ENCODE measurements at places on chromosomes 1 and 21. TPM values are rescaled to one million over a fixed set of nuclear protein-coding genes. Genes with fewer than 3 reads are reported as not detected.

DNA sequence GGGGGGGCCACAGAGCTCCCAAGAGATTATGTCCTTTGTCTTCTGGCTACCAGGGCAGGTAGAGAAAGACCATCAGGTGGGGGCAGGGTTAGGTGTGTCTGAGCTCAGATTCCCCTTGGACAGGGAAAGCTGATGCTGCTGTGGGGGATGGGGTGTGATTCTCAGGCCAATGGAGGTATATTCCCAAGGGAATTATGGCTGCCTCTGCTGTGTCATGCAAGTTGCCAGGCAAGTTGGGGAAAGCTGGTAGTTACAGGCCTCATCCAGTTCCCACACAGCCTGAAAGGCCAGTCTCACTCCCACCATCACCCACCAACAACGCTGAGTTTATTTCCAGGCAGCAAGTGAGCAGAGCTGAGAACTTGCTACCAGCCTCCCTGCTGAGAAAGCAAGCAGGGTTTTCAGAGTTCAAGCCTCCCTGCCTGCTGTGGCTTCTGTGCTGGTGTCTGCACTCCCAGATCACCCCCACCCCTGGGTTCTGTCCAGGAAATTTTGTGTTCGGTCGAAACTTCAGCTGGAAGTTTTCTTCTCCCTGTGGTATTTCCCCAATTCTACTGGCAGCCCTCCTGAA, 21.3 kb downstream of the IFI16 start:
- DNase-seq: no peak

GRCh38 chr1:109983380-109984189, 980 bp upstream of the AHCYL1 start:
- DNase-seq: no peak

KRTAP12-2 gene
- total RNA-seq: not detected

DNA sequence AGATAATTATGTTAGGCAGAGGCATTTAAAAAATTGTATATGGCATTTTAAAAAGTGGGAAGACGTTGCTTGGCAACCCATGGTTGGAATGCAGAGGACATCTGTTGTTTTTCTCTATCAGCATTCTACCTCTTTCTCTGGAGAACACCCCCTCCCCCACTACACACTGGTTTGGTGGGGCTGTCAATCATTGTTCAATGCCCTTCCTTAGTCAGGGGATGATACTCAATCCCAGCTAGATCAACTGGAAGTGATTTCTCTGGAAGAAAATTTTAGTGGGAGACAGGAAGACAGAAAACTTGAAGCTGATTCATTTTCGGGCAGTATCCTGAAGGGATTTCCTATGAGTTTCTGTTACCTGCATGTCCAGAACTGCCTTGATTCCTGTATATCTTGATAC, 35.7 kb upstream of the CAP1 start:
- no peak for DNase-seq

GRCh38 chr1:56387071-56387740, 192.2 kb downstream of the PLPP3 start:
- no peak for DNase-seq

DNA sequence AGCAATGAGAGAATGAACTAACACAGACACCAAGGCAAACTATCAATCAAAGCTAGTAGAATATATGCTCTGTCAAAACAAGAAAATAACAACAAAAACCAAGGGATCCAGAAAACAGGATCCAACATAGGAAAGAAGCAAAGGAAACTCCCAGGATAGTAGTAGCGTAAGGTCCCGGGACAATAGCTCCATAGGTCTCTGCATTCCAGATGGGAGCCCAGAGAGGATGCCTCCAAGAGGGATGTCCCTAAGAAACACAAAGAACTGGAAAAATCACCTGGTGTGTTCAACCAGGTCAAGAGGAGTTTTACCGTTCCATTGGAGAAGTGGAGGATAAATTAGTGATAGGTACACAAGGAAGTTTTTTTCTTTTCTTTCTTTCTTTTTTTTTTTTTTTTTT, 5.7 kb upstream of the FAM43B start:
- DNase-seq: no peak

DNA sequence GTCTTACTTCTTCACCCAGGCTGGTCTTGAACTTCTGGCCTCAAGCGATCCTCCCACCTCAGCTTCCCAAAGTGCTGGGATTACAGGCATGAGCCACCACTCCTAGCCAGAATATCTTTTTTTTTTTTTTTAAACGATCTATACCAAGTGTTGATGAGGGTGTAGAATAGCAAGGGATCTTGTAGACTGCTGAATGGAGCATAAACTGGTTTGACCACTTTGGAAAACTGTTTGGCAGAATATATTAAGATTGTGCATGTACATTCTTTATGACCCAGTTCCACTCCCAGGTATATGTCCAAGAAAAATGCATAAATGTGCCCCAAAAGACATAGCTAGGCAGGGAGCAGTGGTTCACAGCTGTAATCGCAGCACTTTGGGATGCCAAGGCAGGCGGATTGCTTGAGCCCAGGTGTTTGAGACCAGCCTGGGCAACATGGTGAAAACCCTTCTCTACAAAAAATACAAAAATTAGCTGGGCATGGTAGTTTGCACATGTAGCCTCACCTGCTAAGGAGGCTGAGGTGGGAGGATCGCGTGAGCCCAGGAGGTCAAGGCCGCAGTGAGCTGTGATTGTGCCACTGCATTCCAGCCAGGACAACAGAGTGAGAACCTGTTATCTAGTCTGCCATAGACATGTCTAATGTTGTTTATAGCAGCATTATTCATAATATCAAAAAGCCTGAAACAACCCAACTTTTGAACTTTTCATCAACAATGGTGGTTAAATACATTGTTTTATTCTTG, 184.0 kb downstream of the VPS13D start:
- DNase-seq: no peak

DNA sequence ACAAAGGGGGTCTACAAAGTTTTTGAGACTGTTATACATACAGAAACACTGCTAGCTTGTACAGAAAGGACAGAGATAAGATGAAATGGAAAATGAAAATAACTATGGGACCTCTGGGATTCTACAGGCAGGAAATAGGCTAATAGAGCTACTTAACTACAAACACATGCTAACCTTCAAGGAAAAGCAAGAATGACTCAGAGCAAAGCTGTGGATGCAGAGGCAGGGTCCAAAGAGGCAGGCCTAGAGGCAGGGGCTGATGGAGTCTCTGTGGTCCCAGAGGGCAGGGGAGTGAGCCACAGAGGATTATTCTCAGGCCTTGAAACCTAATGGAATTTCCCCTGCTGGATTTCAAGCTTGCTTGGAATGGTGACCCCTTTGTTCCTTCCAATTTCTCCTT, 18.7 kb upstream of the GOLT1A start:
- no peak for DNase-seq

DNA sequence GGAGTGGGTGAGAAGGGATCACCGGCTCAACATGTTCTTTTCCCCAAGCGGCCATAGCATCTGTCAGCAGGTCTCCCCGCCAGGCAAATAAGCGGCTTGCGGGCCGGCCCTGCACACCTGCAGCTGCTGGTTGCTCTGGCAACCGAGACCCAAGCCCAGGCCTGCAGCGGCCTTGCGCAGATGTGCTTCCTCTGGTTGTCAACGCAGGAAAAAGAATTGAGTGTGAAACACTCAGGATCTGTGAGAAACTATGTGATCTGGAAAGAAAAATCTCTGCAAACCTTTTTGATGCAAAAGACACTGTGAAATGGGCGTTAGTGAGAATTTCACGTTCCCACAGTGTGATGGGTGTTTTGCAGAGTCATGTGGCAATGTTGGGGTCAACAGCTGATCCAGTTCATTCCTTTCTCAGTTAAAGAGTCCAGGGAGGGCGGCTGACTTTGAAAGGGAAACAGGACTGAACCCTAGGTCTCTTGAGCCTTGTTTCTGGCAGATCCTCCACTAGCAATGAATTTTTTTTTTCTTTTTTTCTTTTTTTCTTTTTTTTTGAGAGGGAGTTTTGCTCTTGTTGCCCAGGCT, 28.4 kb downstream of the TOMM20 start:
- DNase-seq: no peak

CDA gene
- not detected for total RNA-seq

DNA sequence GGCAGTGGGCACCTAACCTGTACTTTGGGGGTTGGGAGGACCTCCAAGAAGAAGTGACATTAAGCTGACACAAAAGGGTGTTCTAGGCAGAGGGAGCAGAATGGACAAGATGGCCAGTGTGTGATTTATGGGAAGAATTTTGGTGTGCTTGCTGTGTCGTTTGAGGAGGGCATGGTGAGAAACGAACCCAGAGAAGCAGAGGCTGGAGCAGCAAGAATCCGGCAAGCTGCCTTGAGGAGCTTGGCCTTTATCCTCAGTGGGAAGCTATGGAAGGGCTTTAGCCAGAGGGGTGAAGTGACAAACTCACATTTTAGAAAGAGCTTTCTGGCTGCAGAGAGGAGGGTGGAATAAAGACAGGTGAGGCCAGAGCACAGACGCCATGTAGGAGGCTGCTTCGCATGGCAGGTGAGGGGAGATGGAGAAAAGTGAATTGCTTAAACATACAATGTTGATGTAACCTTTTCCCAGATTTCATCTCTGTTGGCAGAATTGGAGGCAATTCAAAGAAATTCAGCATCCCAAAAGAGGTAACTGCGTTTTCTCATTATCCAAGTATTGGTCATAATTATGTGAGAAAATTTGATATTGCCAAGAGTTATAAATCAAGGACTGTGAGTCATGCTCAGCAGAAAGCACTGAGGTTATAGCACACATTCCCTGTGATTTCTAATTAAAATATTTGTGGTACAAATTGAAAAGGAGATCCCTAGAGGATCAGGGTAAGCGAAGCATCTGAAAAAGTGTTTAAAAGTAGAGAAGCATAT, 26.5 kb downstream of the TRIM45 start:
- no peak for DNase-seq

- no peak for DNase-seq
These were observed 9.3 kb downstream of the PABPC4 start for GRCh38 chr1:39567302-39567701.

GRCh38 chr1:16145030-16145661, 10.7 kb downstream of the EPHA2 start:
- no peak for DNase-seq

- no peak for DNase-seq
These were observed 14.1 kb downstream of the WDR47 start for GRCh38 chr1:109027841-109028240.

FHL3 gene
- total RNA-seq: 12.4 TPM

- DNase-seq: no peak
These were observed 36.3 kb upstream of the PAXBP1 start for GRCh38 chr21:32807717-32808380.

- no peak for DNase-seq
These were observed 10.9 kb upstream of the BLACAT1 start for GRCh38 chr1:205466595-205467220.

EIF4G3 gene
- 37.9 TPM for total RNA-seq

DNA sequence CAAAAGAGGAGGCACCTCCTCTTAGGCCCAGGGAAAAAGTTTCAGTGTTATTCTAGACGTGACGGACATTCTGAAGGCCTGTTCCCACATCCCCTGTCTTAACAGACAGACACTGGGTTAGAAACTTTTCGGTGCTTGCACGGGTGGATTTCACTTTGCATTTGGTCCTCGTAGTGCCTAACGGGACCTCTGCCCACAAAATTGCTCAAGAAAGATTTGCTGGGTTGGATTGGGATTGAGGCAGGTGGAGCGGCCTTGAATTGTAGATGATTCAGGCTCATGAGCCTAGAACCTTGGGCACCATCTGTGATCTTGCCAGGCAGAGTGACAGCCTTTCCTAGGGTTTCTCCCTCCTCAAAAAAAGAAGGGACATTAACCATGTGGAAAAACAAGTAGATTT, 2.8 kb downstream of the PLA2G5 start:
- no peak for DNase-seq

RAB3GAP2 gene
- total RNA-seq: 52.3 TPM

DNA sequence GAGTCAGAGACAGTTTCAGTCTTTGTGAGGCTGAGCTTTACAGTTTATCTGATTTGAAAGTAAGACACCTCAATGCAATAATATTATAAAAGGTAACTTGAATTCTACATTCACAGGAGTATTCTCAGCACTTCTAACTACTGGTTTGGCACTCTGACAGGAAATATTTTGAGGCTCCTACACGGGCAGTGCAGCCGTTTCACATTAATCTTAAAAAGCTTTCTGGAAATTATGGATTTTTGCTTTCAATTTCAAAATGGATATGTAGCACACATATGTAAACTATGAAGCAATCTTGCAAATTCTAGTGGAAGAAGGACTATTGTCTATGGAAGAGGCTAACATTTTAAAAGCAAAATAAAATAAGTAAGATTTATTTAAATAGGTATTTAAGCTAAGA, 262.9 kb upstream of the SNX7 start:
- no peak for DNase-seq

DNA sequence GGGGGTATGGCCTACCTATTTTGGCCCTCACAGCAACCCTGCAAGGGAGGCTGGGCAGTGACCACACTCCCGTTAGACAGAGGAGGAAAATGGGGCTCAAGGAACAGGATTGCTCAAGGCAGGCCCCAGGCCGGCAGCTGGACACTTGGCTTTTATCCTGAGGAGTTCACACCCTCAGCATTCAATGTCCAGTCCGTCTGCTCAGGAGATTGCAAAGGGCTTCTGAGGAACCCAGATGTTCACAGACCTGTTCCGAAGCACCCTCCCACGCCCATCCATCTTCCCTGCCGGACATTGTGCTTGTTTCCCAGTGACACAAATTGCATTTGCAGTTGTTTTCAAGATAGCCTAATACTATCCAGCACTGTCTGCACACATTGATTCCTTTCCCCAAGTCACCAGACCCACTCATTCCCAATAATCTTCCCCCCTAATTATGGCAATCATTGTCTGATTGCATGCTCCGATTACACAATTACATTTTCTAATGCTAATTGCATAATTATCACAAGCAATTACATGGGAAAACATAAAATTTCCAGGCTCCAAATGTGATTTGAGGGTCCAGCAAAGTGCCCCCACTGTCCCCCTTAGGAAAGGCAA, 4.3 kb upstream of the UBL4B start:
- DNase-seq: no peak

- DNase-seq: no peak
These were observed 64.2 kb downstream of the SERINC2 start for GRCh38 chr1:31476891-31477846.

DNA sequence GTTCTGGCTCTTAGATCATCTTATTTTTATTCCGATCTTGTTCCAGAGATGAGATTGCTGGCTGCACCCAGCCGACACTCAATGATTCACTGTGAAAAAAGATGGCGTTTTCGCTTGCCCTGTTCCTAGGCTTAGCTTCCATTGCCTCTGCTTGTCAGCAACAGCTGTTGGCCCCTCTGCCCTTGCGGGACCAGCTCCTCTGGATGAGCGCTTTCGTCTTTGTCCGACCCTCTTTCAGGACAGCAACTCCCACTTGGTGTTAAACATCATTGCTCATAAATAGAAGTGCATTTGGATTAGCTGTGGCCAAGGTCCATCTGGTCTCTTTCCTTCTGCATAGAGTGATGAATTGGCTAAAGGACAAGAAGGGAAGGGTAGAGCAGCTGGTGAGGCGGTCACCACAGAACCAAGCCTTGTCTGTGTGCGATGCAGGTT, 43.5 kb upstream of the SCCPDH start:
- DNase-seq: no peak

GRCh38 chr1:44759077-44759476, 16.3 kb upstream of the RPS8 start:
- no peak for DNase-seq

SLC22A15 gene
- total RNA-seq: 0.60 TPM

FCRL6 gene
- total RNA-seq: 0.42 TPM

All from activated CD8-positive, alpha-beta T cell treated with anti-CD3 and anti-CD28 coated beads, Interleukin-2, amount 10 ng/mL, durations not matched to agents 7 days and 5 days (primary cell).